ENCODE measurements at places on chromosomes 1 and 21.

- DNase-seq = no peak
Observed at GRCh38 chr1:225044258-225044657, 114.8 kb downstream of the DNAH14 start.

GRCh38 chr1:98077691-98078090, 156.9 kb upstream of the DPYD start:
- no peak for DNase-seq

DNA sequence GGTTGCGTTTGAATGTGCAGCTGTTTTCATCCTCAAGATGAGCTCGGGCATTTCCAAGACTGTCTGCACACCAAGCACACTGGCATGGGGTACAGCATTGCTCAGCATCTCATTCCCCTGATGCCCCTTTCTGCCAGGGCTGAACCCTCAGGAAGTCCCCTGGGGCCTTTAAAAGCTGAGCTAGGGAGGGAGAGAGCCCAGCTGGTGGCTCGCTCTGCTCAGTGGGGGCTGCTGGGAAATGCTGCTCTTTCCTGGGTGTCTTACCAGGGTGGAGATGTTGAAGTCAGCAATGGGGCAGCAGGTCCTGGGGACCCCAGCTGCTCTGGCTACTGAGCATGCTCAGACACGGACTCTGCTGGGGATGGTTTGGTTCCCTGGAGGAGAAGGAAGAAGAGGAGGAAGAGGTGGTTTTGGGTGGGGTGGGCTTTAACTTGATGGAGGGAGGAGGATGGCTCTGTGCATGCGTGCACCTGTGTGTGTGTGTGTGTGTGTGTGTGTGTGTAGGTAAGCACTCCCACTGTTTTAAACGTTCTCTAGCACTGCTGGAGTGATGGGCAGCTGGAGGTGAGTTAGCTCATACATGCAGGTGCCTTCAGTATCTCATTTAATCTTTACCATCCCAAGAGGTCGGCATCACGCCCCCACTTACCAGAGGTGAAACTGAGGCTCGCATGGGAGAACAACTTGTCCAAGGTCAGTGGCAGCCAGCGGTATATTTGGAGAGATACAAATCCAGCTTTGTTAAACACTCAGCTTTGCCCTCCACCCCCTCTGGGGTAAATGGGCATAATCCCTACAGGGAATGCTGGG, 40.9 kb downstream of the ACTL8 start:
- DNase-seq = no peak

DNA sequence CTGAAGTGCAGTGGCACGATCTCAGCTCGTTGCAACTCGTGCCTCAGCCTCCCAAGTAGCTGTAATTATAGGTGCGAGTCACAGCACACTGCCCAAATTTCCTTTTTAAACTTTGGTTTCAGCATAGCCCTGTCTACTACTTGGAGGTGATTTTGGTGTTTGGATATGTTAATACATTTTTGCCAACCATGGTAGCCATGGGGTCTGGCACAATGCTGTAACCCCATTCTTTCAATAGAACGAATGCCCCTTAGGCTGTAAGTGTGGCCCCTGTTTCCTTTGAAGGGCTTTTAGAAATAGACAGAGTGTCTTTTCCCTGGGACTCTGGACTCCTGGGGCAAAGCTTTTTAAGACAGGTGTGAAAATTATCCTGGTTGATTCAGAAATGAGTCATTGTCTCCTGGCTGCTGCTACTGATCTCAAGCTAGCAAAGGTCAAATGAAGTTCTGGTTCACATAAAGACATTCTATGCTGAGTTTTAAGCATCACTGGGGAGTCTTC, 141.1 kb upstream of the RUNX1 start:
- no peak for DNase-seq

DNA sequence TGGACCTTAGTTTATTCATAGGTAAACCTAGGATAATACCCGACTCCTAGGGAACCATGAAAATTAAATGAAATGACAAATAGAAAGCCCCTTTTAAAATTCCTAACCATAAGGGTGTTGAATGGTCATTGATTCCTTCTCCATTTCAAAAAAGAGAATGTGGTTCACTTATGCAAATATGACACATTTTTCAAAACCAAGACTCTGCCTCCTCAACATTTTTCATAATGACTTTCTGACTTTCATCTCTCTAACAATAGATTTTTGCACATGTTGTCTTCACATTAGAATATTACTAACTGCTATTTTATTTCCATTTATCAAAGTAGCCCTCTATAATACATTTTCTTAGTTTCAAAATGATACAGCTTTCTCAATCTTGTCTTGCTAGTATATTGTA, 169.1 kb downstream of the NTNG1 start:
- DNase-seq = no peak

DNA sequence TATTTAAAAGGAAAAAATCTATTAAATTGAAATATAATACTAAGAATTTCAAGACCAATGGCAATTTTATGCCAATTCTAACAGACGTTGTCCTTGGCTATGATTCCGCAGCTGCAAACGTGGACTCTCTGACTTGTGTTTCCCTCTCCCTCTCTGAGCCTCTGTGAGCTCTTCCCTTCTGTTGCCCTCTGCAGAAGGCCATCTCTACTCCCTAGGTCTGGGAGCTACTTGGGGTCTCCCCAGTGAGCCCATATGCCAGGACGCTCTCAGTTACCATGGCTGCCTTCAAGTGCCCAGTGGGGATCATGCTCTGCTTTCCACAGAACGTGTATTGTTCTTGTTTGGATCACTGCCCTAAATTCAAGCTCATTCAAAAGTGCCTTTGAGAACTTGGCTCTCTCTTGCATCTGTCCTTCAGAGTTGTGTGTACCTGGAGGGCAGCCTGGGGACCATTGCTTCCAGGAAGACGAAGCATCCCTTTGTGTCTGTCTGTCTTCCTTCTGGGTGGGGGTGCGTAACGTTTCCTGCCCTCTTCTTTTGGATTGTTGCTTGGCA, 97.5 kb upstream of the TSPAN2 start:
- DNase-seq = no peak

- DNase-seq = no peak
Observed at GRCh38 chr1:82829527-82829926, 1028.8 kb downstream of the ADGRL2 start.

DNA sequence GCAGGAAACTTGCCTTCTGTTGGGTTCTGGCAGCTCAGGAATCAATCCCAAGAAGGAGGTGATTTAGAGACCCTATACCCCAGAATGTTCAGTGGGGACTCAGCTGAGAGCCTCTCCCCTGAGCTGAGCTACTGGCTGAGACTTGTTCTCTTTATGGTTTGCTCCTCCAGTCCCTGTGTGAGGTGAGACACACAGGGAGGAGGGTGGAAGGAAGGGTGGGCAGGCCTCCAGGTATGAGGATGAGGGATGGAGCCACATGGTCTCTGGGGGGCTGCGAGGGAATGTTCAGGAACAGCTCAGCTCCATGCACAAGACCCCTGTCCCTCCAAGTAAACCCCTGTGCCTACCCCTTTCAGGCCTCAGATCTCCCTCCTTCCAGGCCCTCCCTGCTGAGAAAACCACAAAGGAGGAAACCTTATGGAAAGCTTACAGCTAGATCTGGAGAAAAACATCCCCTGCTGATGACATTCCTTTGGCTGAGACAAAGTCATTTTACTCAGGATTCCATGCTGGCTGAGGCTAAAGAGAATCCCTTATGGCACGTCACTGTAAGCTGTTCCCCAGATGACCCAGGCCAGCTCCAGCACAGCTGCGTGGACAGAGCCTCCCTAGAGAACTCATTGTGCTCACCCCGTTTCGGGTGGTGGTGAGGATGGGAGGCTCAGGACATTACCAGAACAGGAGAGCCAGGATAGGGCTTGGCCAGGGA, 91.5 kb upstream of the IPO9 start:
- no peak for DNase-seq

DNA sequence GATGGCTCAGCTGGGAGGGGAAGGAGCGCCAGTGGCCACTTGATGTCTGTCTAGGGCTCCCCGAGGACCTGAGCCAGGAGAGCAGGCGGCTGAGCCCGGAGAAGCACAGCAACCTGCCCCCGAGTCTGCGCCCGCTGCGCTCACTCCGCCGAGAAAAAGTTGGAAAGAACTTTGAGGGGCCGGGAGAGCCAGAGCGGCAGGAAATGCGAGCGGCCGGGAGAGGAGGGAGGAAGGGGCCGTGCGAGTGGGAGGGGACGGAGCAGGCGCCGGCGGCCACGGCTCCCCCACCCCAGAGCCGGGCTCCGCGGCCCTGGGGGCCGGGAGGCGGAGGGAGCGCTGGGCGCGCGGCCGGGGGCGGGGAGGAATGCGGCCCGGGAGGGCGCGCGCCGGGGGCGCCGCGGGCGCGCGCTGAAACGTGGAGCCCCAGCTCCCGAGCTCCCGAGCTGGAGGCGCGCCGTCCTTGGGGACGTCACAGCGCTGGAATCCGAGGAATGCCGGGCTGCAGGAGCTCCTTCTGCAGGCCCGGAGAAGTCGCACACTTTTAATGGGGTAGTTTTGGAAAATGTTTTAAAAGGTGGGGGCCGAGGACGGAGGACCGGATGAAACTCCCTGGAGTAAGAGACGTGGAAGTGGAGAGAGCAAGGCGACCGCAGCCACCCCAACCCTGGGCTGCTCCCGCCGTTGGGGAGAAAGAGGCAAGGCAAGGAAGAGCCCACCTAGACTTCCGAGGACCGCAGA, at the start of gene PTPN14:
Gene PTPN14 (minus strand): TSS at position 167 of the 738 bp plus-strand sequence. CDS start 86,799 bp downstream, outside the sequence.
- no peak for DNase-seq

DNA sequence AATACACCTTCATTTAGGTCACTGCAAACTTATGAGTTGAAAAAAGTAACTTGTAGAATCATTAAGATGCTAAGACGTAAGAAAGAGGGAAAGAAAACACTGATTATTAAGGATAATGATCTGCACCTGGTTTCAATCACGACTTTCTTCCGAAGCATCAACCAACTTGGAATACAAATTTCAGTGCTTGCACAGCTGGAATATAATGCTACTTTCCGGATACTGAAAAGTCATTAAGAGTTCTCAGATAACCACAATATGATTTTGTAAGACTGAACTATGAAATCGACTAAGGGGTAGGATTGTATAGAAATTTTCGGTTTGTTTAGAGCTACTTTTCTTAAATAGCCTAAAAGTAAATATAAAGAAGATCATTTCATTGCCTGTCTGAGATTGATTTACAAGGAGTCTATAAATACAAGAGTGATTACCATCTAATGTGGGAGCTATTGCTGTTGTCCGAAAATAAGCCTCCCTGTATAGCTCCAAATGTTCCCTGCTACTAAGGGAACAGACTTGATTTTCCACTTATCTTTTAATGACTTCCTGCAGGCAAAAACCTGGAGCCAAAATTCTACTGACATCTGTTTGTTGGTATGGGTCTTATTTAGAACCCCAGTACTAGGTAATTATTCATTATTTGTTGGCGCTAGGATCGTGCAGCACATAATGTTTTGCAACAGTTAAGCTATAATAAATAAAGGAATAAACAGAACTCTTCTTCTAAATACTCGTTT, 673.3 kb downstream of the KCNT2 start:
- DNase-seq = no peak

GRCh38 chr1:110707232-110707631, 32.5 kb upstream of the KCNA3 start:
- DNase-seq = no peak

DNA sequence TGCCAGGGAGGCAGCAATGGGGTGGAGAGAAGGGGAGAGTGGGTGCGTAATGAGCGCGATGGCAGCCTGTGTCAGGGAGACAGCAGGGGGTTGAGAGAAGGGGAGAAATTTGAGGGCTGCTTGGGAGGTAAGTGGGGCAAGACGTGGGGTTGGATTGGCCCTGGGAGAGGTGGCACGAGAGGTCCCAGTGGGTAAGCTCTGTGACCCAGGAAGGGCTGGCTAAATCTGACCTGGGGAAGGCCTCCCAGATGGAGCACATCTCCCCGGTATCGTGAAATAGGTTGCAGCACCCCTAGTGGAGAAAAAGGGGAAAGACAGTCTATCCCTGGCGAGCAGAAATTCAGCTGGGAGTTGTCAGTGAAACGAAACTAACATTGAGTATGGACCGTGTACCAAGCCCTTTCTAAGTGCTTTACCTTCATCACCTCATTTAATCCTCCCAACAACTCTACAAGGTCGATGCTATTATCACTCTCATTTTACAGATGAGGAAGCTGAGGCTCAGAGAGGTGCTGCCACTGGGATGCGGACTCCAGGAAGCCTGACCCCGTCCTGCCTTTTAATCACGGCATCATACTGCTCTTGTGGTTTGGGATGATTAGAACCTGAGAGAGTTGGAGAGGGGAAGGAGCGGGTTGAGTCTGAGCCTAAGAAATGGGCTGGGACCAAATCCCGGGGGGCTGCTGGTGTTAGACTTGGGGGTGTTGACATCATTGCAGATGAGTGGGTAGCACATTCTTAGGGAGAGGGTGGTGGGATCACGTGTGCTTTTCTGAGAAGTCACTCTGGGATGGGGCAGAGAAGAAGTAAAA, 56.6 kb upstream of the RPL11 start:
- no peak for DNase-seq

- DNase-seq = no peak
Observed at GRCh38 chr1:203036135-203036534, 9.8 kb downstream of the PPFIA4 start.

GRCh38 chr21:26154753-26155152, 15.8 kb downstream of the APP start:
- DNase-seq = no peak

- DNase-seq = no peak
Observed at GRCh38 chr1:247336390-247336789, 4.7 kb upstream of the ZNF496 start.

- no peak for DNase-seq
Observed at GRCh38 chr1:247368490-247369145, 37.0 kb upstream of the ZNF496 start.

GRCh38 chr1:167099851-167100250, 6.0 kb downstream of the STYXL2 start:
- DNase-seq = no peak

GRCh38 chr1:34693081-34693480, 61.8 kb upstream of the GJB5 start:
- no peak for DNase-seq

DNA sequence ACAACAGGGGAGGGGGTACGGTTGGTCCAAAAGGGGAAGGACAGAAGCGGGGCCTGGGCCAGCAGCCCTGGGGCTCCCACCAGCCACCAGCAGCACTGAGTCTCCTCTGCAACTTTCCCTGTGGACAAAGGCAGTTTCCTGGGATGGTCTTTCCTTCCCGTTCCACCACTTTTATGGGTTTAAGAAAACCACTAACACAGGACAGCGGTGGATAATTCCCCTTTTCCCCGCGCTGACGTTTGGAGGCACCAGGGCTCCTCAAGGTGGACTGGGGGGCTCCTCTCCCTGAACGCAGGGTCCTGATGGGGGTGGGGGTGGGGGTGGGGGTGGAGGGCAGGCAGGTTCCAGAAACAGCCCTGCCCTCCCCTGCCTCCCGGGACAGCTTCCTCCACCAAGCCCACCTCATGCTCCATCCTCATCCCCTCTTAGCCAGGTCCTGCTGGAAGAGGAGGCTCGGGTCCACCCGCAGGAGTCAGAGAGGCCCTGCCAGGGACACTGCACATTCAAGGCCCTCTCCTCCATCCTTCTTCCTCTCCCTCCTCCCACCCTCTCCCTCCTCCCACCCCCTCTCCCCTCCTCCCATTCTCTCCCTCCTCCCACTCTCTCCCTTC, 4.8 kb upstream of the COL6A1 start:
- DNase-seq = no peak

GRCh38 chr1:41361495-41362356, 492 bp downstream of the FOXO6 start:
- DNase-seq = no peak

GRCh38 chr1:3902571-3903091, 2.6 kb upstream of the C1orf174 start:
- no peak for DNase-seq

All from stimulated activated CD8-positive, alpha-beta memory T cell treated with anti-CD3 and anti-CD28 coated beads, Interleukin-2, amount 100 ng/mL, for 48 hours (primary cell).